ENCODE measurements at places on chromosomes 13 and 19.
A peak's percentile ranks its signal among the peaks of the same experiment; 100 is the strongest.

- DNase-seq, result peak; percentile 44
Measured at GRCh38 chr19:45451131-45451849, 16.5 kb upstream of the FOSB start.

GRCh38 chr13:34381228-34381627, 560.8 kb upstream of the NBEA start:
- no peak for DNase-seq

DNA sequence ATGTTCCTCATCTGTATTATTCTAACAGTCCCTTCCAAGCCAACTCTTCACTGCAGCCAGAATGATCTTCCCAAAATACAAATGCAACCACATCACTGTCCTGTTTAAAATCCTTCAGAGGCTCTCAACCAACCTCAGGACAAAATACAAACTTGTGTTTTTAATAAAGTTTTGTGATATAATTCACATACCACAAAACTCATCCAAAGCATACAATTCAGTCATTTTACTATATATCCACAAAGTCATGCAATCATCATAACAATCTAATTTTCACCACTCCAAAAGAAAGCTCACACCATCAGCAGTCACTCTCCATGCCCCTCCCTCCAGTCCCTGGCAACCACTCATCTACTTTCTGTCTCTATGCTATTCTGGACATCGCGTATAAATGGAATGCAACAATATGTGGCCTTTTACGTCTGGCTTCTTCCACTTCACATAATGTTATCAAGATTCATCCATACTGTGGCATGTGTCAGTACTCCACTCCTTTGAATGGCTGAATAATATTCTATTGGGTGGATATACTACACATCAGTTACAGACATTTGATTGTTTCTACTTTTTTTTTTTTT, 81.7 kb upstream of the DOCK9 start:
- no peak for DNase-seq

GRCh38 chr19:38707512-38708114, 36.7 kb downstream of the CAPN12 start:
- DNase-seq, result no peak

DNA sequence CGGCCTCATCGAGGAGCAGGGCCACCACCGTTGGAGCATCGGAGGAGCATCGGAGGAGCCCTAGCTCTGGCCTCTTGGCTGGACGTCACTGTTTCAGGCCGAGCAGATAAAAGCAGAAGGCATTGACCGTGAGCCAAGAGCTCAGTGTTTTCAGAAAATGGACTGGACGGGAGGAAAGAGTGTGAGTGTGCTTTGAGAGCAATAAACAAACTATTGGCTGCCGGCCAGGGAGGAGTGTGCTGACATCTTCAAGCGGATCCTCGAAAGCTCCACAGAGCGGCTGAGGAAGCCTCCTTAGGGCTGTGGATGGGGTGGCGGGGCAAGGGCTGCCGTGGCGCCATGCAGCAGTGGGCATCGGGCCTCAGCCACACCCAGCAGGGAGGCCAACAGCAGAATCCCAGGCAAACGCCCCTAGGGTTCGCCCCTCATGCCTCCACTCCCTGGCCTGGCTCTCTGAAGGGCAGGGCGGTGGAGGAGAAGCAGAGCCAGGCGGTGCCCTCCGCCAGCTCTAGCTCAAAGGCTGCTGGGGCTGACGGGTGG, 41.8 kb downstream of the IRS2 start:
- DNase-seq, result no peak

GRCh38 chr19:20367811-20368294, 197.7 kb downstream of the ZNF737 start:
- DNase-seq, result no peak

GRCh38 chr19:41641879-41642485, 15.1 kb upstream of the CEACAM4 start:
- peak; percentile 77 for DNase-seq
